CD8-positive, alpha-beta memory T cell (primary cell): ENCODE measurements at places on chromosomes 7 and 10. TPM values are rescaled to one million over a fixed set of nuclear protein-coding genes. Genes with fewer than 3 reads are reported as not detected.

DNA sequence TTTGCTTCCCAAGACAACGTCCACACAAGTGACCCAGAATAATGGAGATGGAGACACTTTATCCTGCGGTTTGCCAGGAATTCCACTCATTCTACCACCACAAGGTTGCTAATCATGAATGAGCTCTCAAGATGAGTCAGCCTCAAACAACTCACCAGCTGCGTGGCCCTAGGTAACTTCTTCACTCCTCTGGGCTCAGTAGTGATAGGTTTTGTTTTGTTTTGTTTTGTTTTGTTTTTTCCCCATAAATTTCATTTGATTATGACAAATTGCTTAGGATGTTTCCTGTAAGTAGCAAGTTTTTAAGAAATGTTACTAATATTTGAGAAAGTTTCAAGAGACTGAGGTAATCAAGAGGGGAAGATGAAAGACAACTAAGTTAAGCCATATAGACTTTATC, 286.8 kb downstream of the PARD3 start:
- H3K27me3 ChIP-seq, result no peaks in the 10 kb centered on the region
- H3K4me1 ChIP-seq, result no peaks in the 10 kb centered on the region
- no peak overlapping the region for H3K4me3 ChIP-seq
- H3K27ac ChIP-seq, result no peak overlapping the region
- no peak for DNase-seq

The NXPH1 gene
- polyA plus RNA-seq, result not detected

The RBP3 gene
- polyA plus RNA-seq, result not detected

DNA sequence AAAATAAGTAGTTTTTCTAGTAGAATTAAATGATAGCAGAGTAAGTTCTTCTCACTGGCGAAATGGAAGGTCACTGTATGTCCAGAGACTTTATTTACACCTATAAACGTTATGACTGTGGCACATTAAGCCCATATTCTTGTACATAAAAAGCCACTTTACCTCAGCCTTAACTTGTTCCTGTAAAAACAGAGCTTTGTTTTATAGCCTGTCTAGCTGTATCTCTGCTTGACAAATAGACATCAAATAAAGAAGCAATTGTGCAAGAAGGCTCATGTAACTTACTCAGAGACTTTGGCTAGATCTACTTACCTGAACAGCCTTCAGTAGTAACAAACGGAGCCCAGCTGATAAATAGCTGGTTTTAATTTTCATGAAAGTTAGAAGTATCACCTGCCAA, 324.1 kb upstream of the BMPER start:
- no peak for DNase-seq
- H3K27me3 ChIP-seq, result no peaks in the 10 kb centered on the region
- H3K27ac ChIP-seq, result no peak overlapping the region
- no peaks in the 10 kb centered on the region for H3K4me1 ChIP-seq
- H3K4me3 ChIP-seq, result no peak overlapping the region

GRCh38 chr7:47185170-47185569, 396.7 kb downstream of the TNS3 start:
- no peaks in the 10 kb centered on the region for H3K4me1 ChIP-seq
- H3K27me3 ChIP-seq, result no peaks in the 10 kb centered on the region
- H3K4me3 ChIP-seq, result no peak overlapping the region
- no peak overlapping the region for H3K27ac ChIP-seq
- DNase-seq, result no peak

GRCh38 chr7:134850066-134850465, 70.6 kb downstream of the CALD1 start:
- DNase-seq, result no peak
- no peak overlapping the region for H3K4me3 ChIP-seq
- no peak overlapping the region for H3K27ac ChIP-seq
- no peaks in the 10 kb centered on the region for H3K36me3 ChIP-seq

The SORCS1 gene
- polyA plus RNA-seq, result not detected

GRCh38 chr7:27187475-27188385, 2.7 kb upstream of the HOXA11 start:
- H3K36me3 ChIP-seq, result no peaks in the 10 kb centered on the region
- no peak overlapping the region for H3K27ac ChIP-seq
- H3K27me3 ChIP-seq, result peaks cover 94% of the 10 kb centered on the region
- DNase-seq, result no peak

- peaks cover 3% of the 10 kb centered on the region for H3K36me3 ChIP-seq
- H3K27ac ChIP-seq, result peak overlapping the region; percentile 96
- peak; percentile 78 for DNase-seq
- H3K4me3 ChIP-seq, result peak overlapping the region; percentile 11
These were observed 2.1 kb upstream of the ADAM8 start for GRCh38 chr10:133278577-133279265.

- no peaks in the 10 kb centered on the region for H3K27me3 ChIP-seq
- peaks cover 10% of the 10 kb centered on the region for H3K4me1 ChIP-seq
- no peak overlapping the region for H3K27ac ChIP-seq
- H3K36me3 ChIP-seq, result no peaks in the 10 kb centered on the region
- H3K4me3 ChIP-seq, result no peak overlapping the region
These were observed 36.2 kb upstream of the CHST3 start for GRCh38 chr10:71927776-71928592.

- no peaks in the 10 kb centered on the region for H3K36me3 ChIP-seq
- H3K4me1 ChIP-seq, result no peaks in the 10 kb centered on the region
- no peaks in the 10 kb centered on the region for H3K27me3 ChIP-seq
- no peak overlapping the region for H3K27ac ChIP-seq
These were observed 296.5 kb upstream of the PHF14 start for GRCh38 chr7:10677211-10677610.

DNA sequence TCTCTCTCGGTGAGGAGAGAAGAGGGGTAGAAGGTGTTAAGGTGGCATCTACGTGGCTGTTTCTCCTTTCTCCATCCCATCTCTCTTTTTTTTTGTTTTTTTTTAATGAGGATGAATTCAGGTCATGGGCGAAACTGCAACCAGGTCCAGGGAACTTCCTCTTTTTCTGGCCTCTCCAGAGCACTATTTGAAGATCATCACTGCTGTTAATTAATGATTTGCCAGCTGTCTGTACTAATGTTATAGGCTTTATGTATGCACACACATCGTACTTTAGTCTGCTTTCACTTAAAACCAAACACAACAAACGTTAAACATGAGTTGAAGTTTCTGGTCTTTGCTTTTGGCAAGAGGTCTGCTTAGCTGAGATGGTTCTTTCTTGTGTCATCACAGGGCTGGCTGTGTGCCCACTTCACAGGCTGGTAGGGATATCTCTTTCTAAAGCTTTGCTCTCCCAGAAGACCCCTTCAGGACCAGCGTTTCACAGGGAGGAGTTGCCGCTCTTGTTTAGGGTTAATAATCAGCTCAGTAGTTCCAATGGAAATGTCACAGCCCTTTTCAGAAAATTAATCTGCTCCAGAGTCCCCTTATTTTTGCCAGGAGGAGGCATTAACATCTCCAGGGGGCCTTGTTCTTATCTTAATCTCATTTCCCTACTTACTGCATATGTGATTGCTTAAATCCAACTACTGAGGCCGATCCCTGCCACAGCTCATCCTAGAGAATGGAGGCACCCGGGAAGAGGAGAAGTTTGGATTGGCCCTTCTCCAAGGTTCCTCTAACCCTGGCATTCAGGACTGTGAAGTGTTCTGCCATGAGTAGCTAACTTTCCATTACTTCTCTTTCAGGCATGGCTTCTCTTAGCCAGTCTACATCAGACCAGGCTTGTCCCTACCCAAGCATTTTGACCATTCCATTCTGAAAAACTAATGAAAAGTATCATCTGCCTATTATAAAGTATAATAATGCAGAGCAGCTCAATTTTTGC, 273.9 kb upstream of the NFE2L3 start:
- H3K4me1 ChIP-seq, result no peaks in the 10 kb centered on the region
- H3K27ac ChIP-seq, result no peak overlapping the region

DNA sequence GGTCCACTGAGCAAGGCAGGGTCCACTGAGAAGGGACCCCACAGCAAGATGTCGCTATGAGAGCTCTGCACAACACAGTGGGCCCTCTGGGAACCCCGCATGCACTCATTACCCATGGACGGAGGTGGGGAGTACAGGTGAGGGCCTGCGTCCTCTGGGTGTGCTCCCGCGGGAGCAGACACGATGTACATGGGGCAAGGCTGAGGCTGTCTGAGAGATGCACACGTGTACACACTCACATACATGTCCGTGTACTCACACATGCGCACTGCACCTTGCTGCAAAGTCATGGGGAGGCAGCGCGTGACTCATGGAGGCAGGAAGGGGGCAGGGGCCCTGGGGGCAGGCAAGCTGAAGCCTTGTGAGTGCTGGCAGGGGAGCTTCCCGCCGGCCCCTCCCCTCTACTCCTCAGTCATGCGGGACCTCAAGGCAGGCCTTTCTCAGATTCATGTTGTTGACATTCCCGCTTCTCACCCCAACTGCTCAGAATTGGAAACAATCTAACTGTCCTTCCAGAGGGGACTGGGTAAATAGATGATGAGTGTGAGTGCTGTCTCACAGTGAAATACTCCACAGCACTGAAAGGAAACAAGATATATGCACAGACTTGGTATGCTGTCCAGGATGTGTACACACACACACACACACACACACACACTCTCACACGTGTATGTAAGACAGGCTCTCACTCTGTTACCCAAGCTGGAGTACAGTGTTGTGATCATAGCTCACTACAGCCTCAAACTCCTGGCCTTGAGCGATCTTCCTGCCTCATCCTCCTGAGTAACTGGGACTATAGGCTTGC, 40.0 kb downstream of the GOLGA7B start:
- no peak overlapping the region for H3K27ac ChIP-seq
- no peaks in the 10 kb centered on the region for H3K4me1 ChIP-seq
- H3K27me3 ChIP-seq, result no peaks in the 10 kb centered on the region
- DNase-seq, result no peak
- no peaks in the 10 kb centered on the region for H3K36me3 ChIP-seq
- H3K4me3 ChIP-seq, result no peak overlapping the region

- H3K36me3 ChIP-seq, result no peaks in the 10 kb centered on the region
- H3K27me3 ChIP-seq, result no peaks in the 10 kb centered on the region
- no peak overlapping the region for H3K4me3 ChIP-seq
- DNase-seq, result no peak
- H3K27ac ChIP-seq, result no peak overlapping the region
These were observed 246.0 kb upstream of the NFE2L3 start for GRCh38 chr7:25906003-25906402.

DNA sequence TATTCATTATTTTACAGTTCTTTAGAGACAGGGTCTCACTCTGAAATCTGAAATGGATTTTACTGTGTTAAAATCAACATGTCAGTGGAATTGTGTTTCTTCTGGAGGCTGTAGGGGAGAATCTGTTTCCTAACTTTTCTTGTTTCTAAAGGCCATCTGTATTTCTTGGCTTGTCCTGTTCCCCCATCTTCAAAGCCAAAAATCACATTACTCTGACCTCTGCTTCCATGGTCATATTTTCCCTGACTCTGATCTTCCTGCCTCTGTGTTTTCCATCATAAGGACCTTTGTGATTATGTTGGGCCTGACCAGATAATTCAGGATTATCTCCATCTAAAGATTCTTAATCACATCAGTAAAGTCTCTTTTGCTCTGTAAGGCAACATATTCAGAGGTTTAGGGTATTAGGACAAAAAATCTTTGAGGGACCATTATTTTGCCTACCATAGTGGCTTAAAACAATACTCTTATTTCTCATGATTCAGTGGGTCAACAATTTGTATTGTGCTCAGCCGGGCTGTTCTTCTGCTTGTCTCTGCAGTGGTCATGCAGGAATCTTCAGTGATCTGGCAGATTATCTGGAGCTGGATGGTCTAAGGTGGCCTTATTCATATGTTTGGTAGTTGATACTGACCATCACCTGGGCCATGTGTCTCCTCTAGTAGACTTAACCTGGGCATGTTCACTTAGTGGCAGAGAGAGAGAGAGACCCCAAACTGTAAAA, 5.7 kb downstream of the ANLN start:
- H3K27me3 ChIP-seq, result no peaks in the 10 kb centered on the region
- peaks cover 14% of the 10 kb centered on the region for H3K4me1 ChIP-seq
- H3K4me3 ChIP-seq, result no peak overlapping the region
- DNase-seq, result no peak
- H3K27ac ChIP-seq, result no peak overlapping the region

- no peak for DNase-seq
- H3K36me3 ChIP-seq, result peaks cover 27% of the 10 kb centered on the region
- peak overlapping the region; percentile 77 for H3K27ac ChIP-seq
- H3K27me3 ChIP-seq, result no peaks in the 10 kb centered on the region
These were observed 60.1 kb downstream of the IKZF1 start for GRCh38 chr7:50364645-50365044.

The CDK14 gene
- 0.05 TPM for polyA plus RNA-seq

DNA sequence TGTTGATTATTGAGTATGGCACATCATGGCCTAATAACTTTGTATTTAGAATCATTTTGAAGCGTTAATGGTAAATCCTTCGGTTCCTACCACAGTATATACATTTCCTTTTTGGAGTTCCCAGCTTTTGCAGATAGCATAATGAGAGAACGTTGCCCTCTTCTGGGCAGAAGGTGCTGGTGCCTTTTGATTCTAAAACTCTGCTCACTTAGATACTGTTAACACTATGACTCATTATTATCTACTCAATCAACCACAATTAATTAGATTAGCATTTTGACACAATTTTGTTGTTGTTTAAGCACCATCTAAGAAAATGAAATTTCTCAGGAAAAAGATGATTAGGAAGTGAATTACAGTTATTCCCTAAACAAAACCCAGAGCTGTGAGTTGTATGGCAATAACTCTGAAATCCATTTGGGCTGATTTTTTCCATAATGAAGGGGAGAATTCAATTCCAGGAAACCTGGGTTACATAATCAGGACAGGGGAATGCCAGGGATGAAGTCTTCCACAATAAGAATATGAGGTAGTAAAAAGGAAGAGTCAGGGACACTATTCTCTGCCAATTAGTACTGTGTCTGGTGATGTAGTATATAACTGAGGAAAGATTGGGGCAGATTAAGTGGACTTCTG, 11.5 kb upstream of the DLD start:
- no peaks in the 10 kb centered on the region for H3K27me3 ChIP-seq
- H3K4me1 ChIP-seq, result peaks cover 4% of the 10 kb centered on the region
- no peaks in the 10 kb centered on the region for H3K36me3 ChIP-seq
- H3K27ac ChIP-seq, result no peak overlapping the region
- peak; percentile 34 for DNase-seq

The PON3 gene
- not detected for polyA plus RNA-seq

DNA sequence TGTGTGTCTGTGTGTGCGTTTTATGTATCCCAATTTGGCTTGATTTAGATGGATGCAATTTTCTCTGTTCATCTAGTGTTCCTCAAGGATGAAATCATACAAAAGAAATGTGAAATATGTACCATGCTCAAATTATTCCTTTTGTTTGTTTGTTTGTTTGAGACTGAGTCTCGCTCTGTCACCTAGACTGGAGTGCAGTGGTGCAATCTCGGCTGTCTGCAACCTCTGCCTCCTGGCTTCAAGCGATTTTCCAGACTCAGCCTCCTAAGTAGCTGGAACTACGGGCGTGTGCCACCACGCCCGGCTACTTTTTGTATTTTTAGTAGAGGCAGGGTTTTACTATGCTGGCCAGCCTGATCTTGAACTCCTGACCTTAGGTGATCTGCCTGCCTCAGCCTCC, 11.3 kb upstream of the SHTN1 start:
- H3K4me1 ChIP-seq, result no peaks in the 10 kb centered on the region
- H3K36me3 ChIP-seq, result no peaks in the 10 kb centered on the region
- no peak overlapping the region for H3K27ac ChIP-seq
- no peak overlapping the region for H3K4me3 ChIP-seq
- no peak for DNase-seq
